ENCODE measurements at places on chromosomes 2 and 18. TPM values are rescaled to one million over a fixed set of nuclear protein-coding genes. Genes with fewer than 3 reads are reported as not detected.

GRCh38 chr2:10329880-10330699 is 27.4 kb downstream of the HPCAL1 start:
- DNase-seq, result peak; percentile 90

- DNase-seq, result no peak
Observed at GRCh38 chr18:70127359-70127758, 78.1 kb downstream of the RTTN start.

- DNase-seq, result no peak
Observed at GRCh38 chr2:34373586-34374233, 774.6 kb upstream of the FAM98A start.

- peak; percentile 17 for DNase-seq
Observed at GRCh38 chr18:61606068-61606660, 272.9 kb downstream of the CDH20 start.

DNA sequence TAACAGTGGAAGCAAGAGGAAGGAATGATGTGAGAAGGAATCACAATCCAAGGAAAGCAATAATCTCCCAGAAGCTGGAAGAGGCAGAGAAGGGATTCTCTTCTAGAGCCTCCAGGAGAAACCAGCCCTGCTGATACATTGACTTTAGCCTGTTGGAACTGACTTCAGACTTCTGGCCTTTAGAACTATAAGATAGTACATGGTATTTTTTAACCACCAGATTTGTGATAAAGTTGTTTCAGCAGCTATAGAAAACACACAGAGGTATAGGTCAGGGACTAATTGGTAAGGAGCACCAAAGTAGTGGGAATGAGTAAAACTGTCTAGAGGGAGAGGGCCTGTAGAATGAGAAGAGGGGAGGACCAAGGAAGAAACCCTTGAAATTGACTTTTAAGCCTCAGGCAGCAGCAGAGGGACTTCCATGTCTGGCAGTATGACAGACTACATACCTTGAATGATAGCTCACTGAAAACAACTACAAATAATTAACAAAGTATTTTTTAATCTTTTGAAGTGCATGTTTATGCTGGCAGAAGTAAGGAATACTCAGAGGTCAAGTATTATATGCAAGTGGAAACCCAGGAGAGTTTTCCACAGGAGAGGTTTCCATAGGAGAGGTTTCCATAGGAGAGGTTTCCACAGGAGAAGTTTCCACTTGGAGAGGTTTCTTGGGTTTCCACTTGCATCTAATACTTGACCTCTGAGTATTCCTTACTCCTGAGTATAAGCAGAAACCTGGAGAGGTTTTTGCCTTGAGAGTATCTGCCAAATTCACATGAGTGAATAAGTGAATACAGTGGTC is 33.8 kb upstream of the TMEM17 start:
- DNase-seq, result peak; percentile 24

- no peak for DNase-seq
Observed at GRCh38 chr18:2920546-2921343, 73.9 kb downstream of the EMILIN2 start.

GRCh38 chr2:122168799-122169198 is 413.3 kb downstream of the TSN start:
- DNase-seq, result no peak

GRCh38 chr2:169237939-169238338 is 124.4 kb downstream of the LRP2 start:
- DNase-seq, result no peak

GRCh38 chr2:60470340-60470739 is 83.1 kb downstream of the BCL11A start:
- no peak for DNase-seq

DNA sequence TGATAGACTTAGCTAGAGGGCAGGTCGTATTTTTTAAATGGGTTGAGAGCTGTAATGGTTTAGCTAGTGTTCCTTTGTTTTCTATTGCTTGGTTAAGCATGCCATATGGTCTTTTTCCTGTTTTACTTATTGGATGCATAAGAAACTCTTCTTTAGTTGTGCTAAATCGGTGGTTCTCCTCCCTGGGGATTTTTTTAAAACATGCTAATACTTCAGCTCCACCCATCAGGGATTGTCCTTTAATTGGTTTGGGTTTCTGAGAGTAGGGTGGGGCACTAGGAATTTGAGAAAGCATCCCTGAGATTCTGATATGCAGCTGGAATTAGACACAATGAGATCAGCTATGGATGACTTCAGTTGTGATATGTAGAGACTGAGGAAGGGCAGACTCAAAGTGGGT is 497.2 kb downstream of the THSD7B start:
- no peak for DNase-seq

DNA sequence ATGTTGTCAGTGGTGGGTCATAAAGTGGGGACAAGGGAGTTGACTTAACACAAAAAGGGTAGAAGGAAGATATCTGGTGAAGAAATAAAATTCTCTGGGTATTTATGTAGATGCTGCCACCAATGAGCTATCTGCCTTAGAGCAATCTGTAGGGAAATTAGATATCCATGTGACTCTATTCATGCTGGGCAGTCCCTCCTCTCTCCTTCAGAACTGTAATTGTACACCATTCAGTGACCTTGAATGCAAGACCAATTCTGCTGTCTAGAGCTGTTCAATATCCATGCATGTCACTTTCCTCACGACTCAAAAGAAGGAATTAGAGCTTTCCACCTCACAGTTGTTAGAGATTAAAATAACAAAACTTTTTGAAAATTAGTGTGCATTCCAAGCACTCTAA is 28.6 kb upstream of the TDRD15 start:
- no peak for DNase-seq

GRCh38 chr2:69168950-69169654 is 156.1 kb downstream of the ANTXR1 start:
- no peak for DNase-seq

- no peak for DNase-seq
Observed at GRCh38 chr18:32293107-32293506, 103.3 kb downstream of the MEP1B start.

DNA sequence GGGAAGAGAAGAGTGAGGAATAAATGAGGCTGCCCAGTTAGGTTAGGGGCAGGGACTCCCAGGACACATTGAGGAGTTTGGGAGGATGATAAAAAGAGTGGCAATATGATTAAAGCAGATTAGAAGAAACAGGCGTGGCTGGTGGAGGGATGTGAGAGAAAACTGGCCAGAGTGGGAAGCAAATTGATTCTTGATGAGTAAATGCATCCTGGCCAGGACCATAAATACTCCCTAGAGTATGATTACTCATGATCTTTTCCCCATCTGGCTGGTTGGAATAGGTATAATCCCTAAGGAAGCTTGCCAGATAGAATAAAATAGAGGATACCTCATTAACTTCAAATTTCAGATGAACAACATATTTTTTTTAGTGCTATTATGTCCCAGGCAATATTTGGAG is 21.5 kb upstream of the DAW1 start:
- no peak for DNase-seq

DNA sequence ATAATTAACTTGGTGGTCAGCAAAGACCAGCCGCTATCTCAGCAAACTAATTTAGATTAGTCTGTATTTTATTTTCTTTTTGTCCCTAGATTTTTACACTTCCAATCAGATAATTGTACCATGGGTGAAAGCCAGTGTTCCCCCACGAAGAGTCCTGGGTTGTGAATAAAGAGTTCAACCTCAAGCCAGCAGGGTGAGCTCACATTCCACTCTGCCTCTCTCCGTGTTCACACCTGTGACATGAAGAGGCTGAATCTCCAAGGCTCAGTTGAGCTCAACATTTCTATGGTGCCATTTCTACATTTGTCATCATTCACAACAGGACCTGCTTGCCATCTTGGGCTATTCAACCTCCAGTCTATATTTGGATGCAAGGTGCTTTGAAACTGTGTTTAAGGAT is 771.5 kb downstream of the GALR1 start:
- no peak for DNase-seq

GRCh38 chr2:217269701-217270484 is 410.0 kb upstream of the TNP1 start:
- no peak for DNase-seq

DNA sequence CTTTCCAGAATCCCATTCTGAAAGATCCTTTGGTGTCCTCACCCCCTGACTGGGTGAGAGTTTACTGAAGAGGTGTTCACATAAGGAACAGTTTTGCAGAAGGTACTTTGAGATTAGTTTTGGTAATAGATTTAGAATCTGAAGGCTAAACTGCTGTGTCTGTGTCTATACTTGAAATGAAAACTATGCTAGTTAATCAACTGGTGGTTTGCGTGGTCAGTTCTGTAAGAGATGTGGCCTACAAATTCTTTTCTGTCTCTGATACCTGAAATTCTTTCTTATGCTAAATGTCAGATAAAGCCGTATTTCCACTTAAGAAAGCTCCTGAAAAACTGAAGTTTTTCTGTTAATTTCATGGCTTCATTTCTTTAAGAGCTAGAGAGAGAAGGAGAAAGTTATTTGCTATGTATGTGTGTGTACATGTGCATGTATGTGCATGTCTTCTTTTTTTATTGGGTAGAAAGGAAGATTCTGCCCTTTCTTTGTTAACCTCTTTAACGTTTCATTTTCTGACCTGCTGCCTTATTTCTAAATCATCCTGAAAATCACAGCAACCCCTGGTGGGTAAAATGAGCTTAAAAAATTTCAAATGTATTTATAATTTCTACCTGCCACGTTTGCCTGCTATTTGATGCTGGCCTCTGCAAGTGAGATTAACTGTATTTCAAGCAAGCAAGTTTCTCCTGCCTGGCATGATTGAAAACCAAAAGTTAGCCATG is 552.0 kb upstream of the NRP2 start:
- DNase-seq, result no peak

DNA sequence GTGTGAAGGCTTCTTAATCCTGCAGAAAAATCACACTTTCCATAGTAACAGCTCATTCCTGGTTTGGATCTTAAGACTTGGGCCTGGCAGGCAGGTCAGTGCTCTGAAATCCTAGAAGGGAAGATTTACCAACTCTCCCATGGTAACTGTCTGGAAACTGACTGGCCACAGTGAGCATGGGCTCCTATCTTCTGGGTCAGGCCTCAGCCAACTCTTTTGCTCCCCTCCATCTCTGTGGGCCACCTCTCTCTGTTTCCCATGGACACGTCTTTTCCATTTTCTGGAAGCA is 86.7 kb downstream of the ACAA2 start:
- no peak for DNase-seq

- DNase-seq, result peak; percentile 4
Observed at GRCh38 chr2:71385012-71385411, 53.4 kb downstream of the ZNF638 start.

DNA sequence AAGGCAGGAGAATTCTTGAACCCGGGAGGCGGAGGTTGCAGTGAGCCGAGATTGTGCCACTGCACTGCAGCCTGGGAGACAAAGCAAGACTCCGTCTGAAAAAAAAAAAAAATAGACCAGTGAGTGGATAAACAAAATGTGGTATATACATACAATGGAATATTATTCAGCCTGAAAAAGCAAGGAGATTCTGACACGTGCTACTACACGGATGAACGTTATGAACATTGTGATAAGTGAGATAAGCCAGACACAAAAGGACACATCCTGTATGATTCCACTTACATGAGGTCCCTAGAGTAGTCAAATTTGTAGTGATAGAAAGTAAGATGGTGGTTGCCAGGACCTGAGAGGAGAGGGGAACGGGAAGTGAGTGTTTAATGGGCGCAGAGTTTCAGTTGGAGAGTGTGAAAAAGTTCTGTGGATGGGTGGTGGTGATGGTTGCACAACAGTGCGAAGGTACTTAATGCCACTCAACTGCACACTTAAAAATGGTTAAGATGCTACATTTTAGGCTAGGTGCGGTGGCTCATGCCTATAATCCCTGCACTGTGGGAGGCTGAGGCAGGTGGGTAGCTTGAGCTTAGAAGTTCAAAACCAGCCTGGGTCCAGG is 38.3 kb downstream of the NIFK start:
- DNase-seq, result no peak

DNA sequence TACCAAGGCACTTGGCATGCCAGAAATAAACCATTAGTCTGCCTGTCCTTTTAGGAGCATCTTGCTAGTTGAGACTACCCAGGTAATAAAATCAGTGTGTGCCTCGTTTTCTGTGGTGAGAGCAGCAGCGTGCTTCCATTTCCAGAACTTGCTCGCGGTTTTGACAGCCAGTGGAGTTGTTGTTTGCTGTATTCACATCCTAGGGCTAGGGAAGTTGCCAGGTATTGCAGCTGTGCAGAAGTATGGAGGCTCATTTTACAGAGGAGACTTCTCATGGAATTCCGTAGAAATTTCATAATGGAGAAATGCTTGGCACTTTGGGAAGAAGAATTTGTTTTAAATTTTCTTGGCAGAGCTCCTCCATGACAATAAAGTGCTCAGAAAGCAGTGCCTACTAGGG is 1355.1 kb upstream of the ZEB2 start:
- no peak for DNase-seq

DNA sequence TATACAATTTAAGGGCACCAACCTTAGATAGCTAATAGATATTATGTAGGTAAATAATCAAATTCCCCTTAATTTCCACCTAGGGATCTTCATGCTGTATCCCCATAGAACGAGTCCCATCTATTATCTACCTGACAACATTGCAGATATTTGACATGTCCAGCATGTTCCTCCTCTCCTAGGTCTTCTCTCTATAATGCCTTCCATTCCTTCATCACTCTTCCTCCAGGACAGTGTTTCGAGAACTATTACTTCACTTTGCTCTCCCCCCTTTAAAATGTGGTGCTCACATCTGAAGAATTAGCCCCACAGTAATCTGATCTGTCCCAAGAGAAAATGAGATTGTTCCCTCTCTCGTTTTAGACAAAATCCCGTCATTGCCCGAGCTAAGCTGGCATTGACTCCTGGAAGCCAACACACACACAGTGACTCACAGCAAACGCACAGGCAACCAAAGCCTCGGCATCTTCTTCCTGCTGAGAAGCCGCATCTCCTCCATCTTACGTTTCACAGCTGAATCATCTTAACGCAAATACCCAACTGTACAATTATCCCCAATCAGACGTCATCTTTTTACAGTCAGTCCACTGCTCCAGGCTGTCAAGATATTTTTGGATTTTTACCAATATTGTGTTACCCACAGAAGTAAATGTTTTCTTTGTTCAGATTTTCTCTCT is 162.9 kb upstream of the AGAP1 start:
- no peak for DNase-seq

GRCh38 chr2:85704800-85705679 is 10.9 kb downstream of the GNLY start:
- DNase-seq, result no peak

DNA sequence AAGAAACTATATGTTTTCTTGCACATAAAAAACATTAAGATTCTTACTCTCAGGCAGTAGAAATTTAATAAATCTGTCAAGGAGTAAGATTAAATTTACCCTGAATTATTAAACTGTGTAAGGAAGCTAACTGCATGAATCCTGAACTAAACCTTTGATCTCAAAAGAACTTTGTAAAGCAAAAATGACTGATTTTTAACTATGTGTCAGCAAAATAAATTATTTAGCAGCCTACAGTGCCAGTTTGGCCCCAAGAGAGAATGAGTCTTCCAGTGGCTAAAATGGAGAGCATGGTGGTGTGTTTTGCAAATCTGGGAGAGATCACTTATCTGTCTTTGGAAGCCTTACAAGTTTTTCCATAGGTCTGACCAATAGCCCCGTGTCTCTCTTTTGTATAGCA is 190.7 kb downstream of the THSD7B start:
- DNase-seq, result no peak

- DNase-seq, result no peak
Observed at GRCh38 chr18:47618758-47619157, 311.7 kb downstream of the SMAD2 start.

FNDC4 gene
- 4.2 TPM for polyA plus RNA-seq

PLGLB1 gene
- polyA plus RNA-seq, result 8.2 TPM

FN1 gene
- polyA plus RNA-seq, result 216 TPM

PRSS56 gene
- polyA plus RNA-seq, result not detected

SERPINB2 gene
- 0.15 TPM for polyA plus RNA-seq

OR6B2 gene
- not detected for polyA plus RNA-seq

SNORC gene
- 6.9 TPM for polyA plus RNA-seq

DAW1 gene
- polyA plus RNA-seq, result 0.79 TPM

Measured in large intestine (tissue), 12 donors.